ENCODE measurements at places on chromosomes 6 and 20.

- no peak for DNase-seq
Measured at GRCh38 chr6:158556113-158556512, 3.8 kb upstream of the TMEM181 start.

DNA sequence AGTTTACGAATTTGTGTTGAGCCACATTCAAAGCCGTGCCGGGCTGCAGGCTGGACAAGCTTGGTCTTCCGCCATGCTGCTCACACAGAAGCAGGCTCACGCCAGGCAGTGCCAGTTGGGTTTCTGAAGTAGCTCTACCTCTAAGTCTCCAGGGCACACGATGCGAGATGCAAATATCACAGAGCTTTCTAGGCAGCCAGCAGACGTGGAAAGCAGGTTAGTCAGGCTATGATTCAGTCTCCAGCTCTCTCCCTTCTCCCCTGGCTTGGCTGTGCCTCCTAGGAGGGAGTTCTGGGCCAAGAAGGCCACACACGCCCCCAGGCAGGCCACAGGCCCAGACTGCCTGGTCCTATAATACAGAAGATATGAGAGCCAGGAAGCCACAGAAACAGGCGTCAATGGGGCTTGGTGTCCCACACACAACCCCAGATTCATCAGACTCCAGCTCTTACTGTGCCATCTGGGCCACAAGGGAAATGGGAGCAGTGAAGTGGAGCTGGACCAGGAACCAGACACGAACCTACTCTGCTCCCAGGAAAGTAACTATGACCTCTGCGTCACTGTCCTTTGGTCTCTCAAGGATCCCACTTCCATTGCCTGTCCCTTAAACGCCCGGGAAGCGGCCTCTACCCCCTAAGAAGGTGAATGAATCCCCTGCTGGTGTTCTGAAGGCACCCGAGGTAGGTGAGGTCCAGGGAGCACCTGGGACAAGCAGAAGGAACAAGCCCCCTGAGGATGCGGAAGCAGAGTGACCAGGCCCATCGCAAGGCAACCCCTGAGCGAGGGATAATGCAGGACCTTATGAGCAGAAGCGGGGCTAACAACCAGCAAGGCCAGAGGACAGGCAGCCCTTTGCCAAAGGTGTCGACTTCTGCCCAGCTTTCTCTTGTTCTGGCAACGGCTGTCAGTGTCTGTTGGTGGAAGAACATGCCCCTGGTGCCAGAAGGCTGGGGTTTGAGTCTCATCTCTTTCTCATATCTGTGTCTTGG, 61.2 kb downstream of the GFOD1 start:
- no peak for DNase-seq

DNA sequence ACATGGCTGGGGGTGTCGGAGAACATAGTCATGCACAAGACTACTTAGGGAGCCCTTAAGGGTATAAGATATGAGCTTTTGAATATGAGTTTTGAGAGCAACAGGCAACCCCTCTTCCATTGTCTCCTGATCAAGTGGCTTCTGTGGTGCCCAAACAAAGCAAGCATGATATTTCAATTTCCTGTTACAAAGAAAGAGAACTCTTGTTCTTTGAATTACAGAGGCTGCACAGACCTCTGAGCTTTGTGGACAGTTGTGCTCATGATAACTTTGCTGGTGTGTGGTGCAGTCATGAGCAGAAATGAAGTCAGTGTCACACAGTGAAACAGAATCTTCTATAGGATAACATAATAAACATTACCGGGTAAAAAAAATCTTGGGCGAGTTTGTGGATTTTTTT, 66.8 kb upstream of the THEMIS start:
- DNase-seq: no peak

- DNase-seq: no peak
Measured at GRCh38 chr20:25269833-25270170, 21.9 kb downstream of the PYGB start.

GRCh38 chr6:15301179-15302006, 55.5 kb downstream of the JARID2 start:
- no peak for DNase-seq

DNA sequence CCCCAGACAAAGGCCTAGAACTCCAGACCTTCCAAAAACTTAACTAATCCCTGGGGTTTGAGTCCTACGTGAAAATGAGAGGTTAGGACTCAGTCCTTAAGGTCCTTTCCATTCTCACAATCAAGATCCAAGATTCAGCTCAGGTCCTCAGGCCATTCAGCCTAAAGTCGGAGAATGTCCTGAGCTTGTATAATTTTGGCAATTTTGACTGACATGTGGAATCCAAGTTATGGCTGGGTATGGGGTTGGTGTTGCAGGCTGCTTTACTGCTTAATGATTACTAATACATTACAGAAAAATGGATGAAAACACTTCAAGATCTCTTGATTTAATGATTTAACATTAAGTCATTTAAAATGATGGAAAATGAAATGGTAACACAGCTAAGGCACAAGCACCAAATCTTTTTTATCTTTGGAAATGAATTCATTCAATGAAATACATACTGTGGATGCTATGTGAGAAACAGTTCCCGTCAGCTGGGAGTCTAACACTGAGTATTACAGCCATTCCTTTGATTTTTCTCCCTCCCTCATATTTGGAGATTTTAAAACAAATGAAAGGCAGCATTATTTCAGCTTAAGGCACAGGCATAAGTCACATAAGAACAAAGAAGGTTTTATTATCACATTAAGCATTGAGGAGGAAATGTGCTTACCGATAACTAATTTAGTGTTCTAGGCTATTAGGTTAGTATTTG, 1.3 kb downstream of the ARHGAP18 start:
- no peak for DNase-seq

DNA sequence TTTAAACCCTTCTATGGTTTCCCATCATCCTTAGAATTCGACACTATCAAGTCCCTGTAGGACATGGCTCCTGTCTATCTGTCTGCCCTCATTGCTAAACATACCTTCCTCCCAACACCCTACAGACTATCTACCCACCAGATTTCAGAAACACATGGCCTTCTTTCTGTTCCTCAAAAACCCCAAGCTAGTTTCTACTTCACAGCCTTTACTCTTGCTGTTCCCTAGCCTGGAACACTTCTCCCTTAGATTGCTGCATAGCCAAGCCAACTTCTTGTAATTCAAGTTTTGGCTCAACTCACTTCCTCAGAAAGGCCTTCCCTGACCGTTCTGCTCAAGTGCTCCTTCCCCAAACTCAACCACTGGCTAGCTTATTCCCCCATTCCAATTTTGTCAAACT, 156.2 kb downstream of the BTBD9 start:
- DNase-seq: no peak

DNA sequence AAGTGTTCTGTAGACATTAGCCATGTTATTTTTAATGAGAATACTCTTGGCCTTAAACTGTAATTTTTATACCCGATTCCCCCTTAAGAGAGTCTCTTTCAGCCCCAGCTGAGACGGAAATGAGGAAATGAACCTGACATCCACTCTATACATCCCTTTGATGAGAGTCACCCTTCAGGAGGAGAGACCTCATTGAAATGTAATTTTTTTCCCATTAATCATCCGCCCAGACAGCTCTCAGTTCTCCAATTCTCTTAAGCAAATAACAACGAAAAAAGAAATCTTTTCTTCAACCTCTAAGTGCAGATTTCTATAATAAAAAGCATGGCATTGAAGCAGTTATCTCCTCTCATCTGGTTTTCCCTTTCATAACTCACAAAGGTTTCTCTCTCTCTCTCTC, 243.8 kb upstream of the PMEPA1 start:
- peak; percentile 9 for DNase-seq

DNA sequence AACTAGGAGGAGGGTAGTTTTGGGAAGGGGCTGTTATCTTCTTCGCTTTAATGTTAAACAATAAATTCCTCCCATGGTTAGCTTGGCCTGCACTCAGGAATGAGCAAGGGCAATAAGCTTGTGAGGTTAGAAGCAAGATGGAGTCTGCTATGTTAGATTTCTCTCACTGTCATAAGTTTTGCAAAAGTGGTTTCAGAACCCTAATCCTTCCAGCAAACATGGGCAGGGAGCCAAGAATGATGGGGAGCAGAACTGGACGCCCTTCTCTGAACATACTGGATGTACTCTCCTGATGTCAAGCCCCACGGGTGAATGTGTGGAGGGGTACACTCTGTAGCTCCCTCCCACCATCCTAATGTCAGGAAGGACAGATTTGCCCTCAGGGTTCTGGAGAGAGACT, 22.3 kb downstream of the C6orf163 start:
- DNase-seq: no peak

- no peak for DNase-seq
Measured at GRCh38 chr6:145252737-145253136, 482.6 kb downstream of the EPM2A start.

- no peak for DNase-seq
Measured at GRCh38 chr6:158759966-158760617, 59.1 kb downstream of the EZR start.

DNA sequence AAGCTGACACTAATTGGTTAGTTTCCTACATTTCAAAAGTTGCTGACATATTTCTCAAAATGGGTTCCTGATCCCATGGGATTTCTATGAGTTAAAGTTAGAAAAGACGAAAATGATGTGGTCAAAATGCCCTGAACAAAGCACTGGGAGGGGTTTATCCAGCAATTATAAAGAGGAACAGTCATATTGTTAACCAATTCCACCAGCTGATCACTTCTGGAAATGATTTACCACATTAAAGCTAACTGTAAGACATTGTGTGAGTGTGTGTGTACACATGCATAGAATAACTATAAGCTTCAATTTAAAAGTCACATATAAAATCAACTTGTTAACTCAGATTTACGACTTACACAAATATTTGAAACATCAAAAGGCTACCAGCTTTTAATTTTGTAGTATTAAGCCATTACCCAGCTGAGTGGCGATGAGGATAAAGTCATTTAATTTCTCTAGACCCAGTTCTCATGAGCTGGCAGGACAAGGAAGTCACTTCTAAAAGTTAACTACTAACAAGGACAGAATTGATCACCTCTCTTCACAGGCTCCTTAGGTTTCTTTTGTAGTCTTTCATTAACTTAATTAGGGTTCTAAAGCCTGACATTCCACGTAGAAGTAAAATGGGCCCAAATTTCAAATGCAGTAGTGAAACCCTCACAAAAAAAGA, 40.4 kb downstream of the MAN1A1 start:
- DNase-seq: no peak

DNA sequence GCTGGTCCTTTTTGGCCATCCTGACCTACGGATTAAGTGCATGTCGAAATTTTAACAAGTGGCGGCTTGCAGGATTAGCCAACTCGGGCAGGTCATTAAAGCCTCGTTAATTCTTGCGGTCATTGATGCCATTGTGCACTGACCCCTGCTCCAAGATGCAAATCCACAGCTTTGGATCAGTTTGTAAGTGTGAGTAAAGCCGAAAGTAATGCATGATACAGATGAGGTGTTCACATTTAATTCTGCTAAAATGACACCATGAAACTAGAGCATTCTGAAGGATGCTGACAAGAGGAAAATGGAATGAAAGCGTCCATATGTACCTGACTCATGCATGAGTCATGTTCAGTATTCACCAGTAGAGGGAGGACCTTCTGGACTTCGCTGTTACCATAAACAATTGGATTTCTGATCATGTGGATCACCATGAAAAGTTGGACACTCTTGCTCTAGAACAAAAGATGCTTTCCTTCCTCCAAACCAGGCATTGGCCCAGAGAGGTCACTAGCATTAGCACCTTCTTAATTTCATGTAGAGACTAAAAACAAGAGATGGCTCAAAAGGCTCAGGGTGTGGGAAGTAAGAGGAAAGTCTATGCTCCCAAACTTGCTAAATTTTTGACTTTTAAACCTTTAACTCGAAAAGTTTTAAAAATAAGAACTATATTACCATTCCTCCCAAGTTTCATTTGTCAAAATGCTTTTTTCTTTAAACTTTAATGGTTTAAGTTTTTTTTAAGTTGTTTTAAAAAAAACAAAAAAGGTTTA, 48.0 kb downstream of the MUC22 start:
- peak; percentile 97 for DNase-seq

- no peak for DNase-seq
Measured at GRCh38 chr6:65745614-65746013, 38.6 kb upstream of the EYS start.

DNA sequence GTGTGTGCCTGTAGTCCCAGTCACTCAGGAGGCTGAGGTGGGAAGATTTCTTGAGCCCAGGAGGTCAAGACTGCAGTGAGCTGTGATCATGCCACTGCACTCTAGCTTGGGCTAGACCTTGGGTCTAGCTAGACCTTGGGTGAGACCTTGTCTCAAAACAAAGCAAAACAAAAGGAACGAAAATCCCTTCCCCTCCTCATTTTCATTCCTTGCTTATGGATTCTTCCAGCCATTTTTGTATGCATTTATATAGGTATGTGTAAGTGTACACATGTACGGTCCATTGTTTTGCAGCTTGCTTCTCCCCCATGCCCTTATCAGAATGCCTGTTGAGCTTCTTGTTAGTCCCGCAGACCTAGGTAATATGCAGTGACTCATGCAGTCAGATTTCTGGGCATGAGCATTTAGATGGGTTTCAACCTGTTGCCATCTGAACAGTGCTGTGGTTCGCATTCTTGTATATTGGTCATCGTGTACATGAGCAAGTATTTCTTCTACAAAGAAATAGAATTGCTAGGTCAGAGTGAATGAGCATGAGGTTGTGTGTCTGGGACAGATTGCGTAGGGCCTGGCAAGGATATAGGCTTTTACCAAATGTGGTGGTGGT, 73.2 kb downstream of the ATRN start:
- no peak for DNase-seq

DNA sequence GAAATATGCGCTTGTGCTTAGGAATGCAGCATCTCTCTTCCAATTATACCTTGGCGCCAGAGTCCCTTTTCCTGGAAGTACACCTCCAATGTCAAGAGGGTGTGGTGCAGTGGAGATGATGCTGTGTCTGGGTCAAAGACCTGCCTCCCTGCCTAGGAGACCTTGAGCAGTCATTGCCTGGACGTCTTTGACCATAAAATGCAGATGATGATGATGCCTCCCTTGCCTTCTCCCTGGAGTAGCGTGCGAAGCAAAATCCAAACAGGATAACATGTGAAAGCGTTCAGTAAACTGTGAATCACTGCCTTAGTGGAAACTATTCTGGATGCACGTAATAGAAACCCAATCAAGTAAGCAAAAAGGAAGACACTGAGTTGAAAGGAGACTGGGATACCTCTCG, 97.4 kb upstream of the ARMC2 start:
- no peak for DNase-seq

GRCh38 chr6:37083243-37084138, 78.0 kb downstream of the FGD2 start:
- no peak for DNase-seq

GRCh38 chr6:82381278-82381677, 17.7 kb downstream of the TPBG start:
- no peak for DNase-seq

GRCh38 chr6:129644567-129645015, 65.4 kb downstream of the ARHGAP18 start:
- peak; percentile 48 for DNase-seq

- no peak for DNase-seq
Measured at GRCh38 chr6:15960740-15961634, 167.9 kb upstream of the MYLIP start.

Data from HS-5 (cell line).